ENCODE measurements at places on chromosomes 16 and 17.

DNA sequence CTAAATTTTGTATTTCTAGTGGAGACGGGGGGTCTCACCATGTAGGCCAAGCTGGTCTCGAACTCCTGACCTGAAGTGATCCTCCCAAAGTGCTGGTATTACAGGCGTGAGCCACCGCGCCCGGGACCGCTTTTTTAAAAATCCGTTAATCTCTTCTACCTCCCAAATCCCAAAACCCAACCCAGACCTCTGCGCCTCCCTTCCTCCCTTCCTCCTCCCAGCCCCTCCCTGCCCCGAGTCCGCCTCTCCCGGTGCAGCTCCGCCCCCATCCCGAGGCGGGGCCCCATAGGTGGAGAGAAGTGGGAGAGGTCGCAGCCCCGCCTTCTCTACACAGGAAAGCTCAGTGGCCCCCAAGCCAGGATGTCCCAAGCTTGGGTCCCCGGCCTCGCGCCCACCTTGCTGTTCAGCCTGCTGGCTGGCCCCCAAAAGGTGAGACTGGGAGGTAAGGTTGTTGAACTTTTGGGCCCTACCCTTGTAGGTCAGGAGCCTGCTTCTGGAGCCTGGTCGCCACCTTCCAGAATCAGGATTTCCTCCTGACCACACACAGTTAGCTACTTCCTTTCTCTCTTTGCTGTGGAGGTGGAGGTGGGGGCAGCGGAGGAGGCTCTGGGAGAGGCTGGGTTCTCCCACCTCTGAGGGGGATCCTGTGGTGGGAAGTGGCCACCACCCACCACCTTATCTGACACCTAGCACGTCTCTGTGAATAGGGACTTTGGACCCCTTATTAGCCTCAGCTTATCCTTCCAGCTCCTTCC, at the start of gene TMEM92:
TSS of gene TMEM92 (plus strand) at position 325 of the 755 bp plus-strand sequence. CDS start at position 361, 36 bp downstream.
- peak within 1 kb of the TSS; percentile 82 for H3K4me3 ChIP-seq
- H3K4me1 ChIP-seq, result peaks cover 58% of the 10 kb centered on the region
- H3K27ac ChIP-seq, result no peak within 1 kb of the TSS
- H3K36me3 ChIP-seq, result no peaks in the 10 kb centered on the region
- peaks cover 15% of the 10 kb centered on the region for H3K27me3 ChIP-seq
- DNase-seq, result peak; percentile 96

DNA sequence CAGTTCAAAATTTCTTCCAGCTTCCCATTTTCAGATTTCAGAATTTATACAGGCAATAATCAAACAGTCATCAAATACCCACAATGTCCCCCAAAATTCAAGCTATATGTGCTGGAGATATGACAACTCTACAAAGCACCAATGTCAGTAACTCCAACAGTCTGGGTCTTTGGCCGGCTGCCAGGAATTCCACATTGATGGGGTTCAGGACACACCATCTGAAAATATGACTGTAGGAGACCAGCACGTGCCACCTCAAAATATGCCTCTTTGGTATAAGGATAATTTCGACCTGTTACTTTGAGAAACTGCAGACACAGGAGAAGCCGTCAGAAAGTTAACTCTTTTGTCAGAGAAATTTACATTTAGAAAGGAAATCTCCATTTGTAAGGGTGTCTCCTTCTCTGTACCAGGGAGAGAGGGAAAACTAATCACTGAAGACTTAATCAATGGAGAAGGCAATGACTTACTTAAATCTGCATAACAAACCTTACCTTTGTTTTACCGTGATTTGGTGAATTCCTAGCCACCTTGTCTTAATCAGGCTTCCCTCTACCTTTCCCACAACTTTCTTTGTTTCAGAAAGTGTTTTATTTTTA, 594.3 kb upstream of the CDH5 start:
- peak; percentile 85 for DNase-seq
- no peaks in the 10 kb centered on the region for H3K27me3 ChIP-seq
- peak overlapping the region; percentile 92 for H3K27ac ChIP-seq
- H3K4me3 ChIP-seq, result no peak overlapping the region

GRCh38 chr17:59848778-59849177, 44.0 kb downstream of the TUBD1 start:
- H3K27me3 ChIP-seq, result no peaks in the 10 kb centered on the region
- DNase-seq, result no peak
- no peaks in the 10 kb centered on the region for H3K36me3 ChIP-seq
- peaks cover 17% of the 10 kb centered on the region for H3K4me1 ChIP-seq

- H3K4me3 ChIP-seq, result no peak overlapping the region
- no peaks in the 10 kb centered on the region for H3K4me1 ChIP-seq
- H3K27ac ChIP-seq, result no peak overlapping the region
- DNase-seq, result peak; percentile 44
These were observed 152.7 kb upstream of the ERCC4 start for GRCh38 chr16:13767215-13767614.

DNA sequence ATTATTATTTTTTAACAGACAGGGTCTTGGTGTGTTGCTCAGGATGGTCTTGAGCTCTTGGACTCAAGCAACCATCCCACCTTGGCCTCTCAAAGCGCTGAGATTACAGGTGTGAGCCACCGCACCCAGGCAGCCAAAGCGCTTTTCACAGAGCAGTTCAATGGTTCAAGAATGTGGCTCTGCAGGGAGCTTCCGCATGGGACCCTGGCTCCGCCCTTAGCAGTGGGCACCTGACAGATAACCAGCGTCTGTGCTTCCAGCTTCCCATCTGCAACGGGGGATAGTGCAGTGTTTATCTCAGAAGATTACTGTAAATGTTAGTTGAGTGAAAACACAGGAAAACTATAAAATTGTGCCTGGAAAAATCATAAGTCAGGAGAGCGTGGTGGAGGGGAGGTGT, 99.4 kb downstream of the KCNJ12 start:
- 0 out of 2 replicates have a peak, but pooled peaks cover 5% of the 10 kb centered on the region for H3K4me1 ChIP-seq
- H3K27me3 ChIP-seq, result no peaks in the 10 kb centered on the region
- no peaks in the 10 kb centered on the region for H3K36me3 ChIP-seq
- H3K27ac ChIP-seq, result no peak overlapping the region

- H3K4me3 ChIP-seq, result no peak overlapping the region
- DNase-seq, result peak; percentile 89
- peaks cover 23% of the 10 kb centered on the region for H3K4me1 ChIP-seq
- H3K27me3 ChIP-seq, result peaks cover 15% of the 10 kb centered on the region
- peak overlapping the region; percentile 95 for H3K27ac ChIP-seq
These were observed 4.2 kb downstream of the METRNL start for GRCh38 chr17:83083368-83084201.

- peaks cover 10% of the 10 kb centered on the region for H3K27me3 ChIP-seq
- H3K4me3 ChIP-seq, result no peak overlapping the region
- H3K27ac ChIP-seq, result no peak overlapping the region
- no peaks in the 10 kb centered on the region for H3K4me1 ChIP-seq
- no peak for DNase-seq
These were observed 6.3 kb upstream of the ZFPM1 start for GRCh38 chr16:88446736-88447135.

GRCh38 chr17:20825539-20825938, 217.3 kb downstream of the USP22 start:
- H3K27me3 ChIP-seq, result no peaks in the 10 kb centered on the region
- no peak overlapping the region for H3K4me3 ChIP-seq
- H3K36me3 ChIP-seq, result no peaks in the 10 kb centered on the region
- no peak overlapping the region for H3K27ac ChIP-seq

All from GM23338 (cell line).